ENCODE measurements at places on chromosomes 5 and 9.
A peak's percentile ranks its signal among the peaks of the same experiment; 100 is the strongest.

DNA sequence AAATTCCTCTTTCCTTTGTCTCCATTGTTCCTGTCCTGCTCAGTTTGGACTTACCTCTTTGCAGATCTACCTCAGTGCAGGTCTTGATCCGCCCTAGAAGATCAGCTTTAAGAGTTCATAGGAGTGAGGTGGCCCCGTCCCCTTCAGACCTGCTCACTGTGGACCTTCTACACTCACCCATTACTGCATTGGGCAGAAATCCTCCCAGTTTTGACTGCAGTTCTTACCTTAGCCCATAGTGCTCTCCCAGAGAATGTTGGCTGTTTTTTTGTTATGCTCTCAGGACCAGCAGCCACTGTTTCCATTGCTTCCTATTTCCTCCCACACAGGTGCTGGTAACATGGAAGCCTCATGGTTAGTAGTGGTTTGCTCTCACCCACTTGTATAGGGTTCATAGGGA, 63.3 kb downstream of the GALNT10 start:
- no peak for DNase-seq

DNA sequence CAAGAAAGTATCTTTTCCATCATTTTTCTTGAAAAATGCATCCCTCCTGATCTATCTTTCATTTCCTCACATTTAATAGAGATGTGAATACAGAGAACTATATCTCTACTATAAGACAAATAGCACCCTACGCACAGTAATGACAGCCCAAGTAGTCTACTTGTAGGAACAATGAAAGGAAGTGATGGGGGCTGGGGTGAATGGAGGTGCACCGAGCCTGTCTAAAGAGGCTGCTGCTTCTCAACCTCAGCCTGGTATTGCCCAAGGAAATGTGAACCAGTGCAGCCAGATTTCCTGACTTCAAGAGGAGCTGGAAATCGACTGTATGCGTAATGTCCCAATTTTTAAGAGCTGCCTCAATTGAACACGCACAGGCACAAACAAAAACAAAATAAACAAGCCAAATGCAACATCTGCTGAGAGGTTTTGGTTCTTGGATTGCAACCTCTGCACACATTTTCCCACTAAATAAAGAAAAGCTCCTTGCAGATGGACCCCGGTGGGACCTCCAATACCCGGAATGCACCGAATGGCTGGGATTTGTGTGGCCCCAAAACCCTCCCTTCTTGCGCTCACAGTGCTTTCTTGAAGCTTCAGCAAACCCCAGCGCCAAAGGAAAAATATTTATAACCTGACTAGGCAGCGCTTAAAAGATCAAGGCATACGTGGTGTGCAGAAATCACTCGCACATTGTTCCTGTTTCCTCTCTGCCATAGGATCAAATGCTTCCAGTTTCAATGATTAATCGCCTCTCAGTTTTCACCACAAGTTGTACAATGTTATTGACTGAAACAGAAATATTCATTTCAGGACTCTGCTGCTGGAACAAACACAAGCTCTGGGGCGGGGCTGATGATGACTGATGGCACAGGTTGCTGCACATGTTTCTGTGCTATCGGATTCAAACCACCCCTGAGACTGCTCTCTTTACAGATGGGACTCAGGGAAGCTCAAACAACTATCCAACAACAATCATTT, 68.3 kb downstream of the KCNIP1 start:
- peak; percentile 27 for DNase-seq

- DNase-seq, result no peak
Measured at GRCh38 chr9:109780453-109781033, 545 bp downstream of the PALM2AKAP2 start.

DNA sequence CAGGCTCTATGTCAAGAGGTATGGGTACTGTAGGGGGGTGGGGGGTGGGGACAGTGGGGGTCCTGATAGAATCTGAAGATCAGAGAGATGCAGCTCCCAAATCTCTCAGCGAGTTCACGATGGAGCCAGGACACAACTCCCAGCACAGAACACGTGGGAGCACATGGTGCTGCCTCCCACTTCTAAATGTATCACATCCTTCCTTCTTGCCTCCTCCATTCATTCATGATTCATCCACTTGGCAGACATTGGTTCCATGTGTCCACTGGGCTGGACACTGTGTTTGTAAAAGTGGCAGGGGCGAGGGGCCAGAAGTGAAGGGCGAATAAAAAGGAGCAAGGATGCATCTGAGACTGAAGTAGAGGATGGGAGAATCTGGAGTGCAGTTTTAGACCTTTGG, 33.9 kb downstream of the SH3TC2 start:
- no peak for DNase-seq

- DNase-seq, result no peak
Measured at GRCh38 chr9:91795598-91796241, 154.3 kb downstream of the ROR2 start.

- DNase-seq, result no peak
Measured at GRCh38 chr9:87193151-87193550, 245.8 kb upstream of the GAS1 start.

- no peak for DNase-seq
Measured at GRCh38 chr9:120362446-120362845, 217.5 kb downstream of the CDK5RAP2 start.

GRCh38 chr5:89211836-89212235, 328.9 kb upstream of the MEF2C start:
- DNase-seq, result no peak

DNA sequence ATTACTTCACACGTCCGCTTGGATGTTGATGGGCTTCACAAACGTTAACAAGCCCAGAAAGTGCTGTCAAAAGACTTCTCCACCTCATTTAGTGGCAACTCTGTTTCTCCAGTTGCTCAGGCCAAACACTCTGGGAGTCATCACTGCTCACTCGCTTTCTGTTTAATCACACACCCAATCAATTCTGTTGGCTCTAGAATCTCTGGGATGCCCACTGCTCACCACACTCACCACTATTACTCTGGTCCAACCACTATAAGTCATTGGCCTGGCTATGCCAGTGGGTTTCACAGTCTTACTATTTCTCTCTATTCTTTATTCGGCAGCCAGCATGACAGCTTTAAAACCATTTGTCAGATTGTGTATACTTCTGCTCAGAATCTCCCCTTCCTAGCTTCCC, 163.5 kb downstream of the KDM4C start:
- DNase-seq, result no peak

Data from activated naive CD8-positive, alpha-beta T cell treated with anti-CD3 and anti-CD28 coated beads, Interleukin-2, amount 50 U/mL, for 16 hours (primary cell).